ENCODE measurements at places on chromosomes 5 and 9.

GRCh38 chr5:174572591-174572990 lies 151.8 kb upstream of the MSX2 start:
- H3K36me3 ChIP-seq, result no peaks in the 10 kb centered on the region
- DNase-seq, result no peak
- no peak overlapping the region for H3K4me3 ChIP-seq

DNA sequence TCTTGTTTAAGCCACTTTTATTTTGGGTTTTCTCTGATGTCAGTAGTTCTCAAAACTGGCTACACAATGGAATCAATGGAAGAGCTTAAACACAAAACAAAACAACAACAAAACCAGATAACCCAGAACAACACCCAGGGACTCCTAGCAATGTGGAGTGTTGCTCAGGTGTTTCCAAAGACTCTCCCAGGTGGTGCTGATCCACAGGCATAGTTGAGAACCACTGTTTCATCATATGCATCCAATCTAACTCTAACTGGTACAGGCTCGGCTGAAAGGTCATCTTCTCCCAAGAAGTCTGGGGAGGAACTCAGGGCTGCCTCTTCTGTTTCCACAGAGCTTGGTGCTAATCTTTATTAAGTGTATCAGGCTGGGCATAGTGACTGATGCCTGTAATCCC lies 5.4 kb upstream of the ALDH1B1 start:
- H3K27me3 ChIP-seq, result no peaks in the 10 kb centered on the region
- H3K36me3 ChIP-seq, result no peaks in the 10 kb centered on the region
- DNase-seq, result no peak
- H3K27ac ChIP-seq, result no peak overlapping the region
- no peak overlapping the region for H3K4me3 ChIP-seq

DNA sequence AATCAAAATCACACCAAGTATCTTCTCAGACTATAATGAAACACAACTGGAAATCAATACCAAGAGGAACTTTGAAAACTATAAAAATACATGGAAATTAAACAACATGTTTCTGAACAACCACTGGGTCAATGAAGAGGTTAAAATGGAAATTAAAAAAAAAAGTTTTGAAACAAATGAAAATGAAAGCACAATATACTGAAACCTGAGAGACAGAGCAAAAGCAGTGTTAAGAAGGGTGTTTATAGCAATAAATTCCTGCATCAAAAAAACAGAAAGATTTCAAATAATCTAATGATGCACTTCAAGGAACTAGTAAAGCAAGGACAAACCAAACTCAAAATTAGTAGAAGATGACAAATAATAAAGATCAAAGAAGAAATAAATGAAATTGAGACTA lies 92.0 kb downstream of the TMEM232 start:
- no peak overlapping the region for H3K27ac ChIP-seq
- H3K4me3 ChIP-seq, result no peak overlapping the region
- no peak for DNase-seq
- no peaks in the 10 kb centered on the region for H3K36me3 ChIP-seq
- H3K4me1 ChIP-seq, result no peaks in the 10 kb centered on the region

GRCh38 chr5:80958616-80959015 lies 1.5 kb upstream of the RASGRF2 start:
- no peak overlapping the region for H3K27ac ChIP-seq
- no peaks in the 10 kb centered on the region for H3K36me3 ChIP-seq
- peaks cover 4% of the 10 kb centered on the region for H3K4me1 ChIP-seq
- no peaks in the 10 kb centered on the region for H3K27me3 ChIP-seq

DNA sequence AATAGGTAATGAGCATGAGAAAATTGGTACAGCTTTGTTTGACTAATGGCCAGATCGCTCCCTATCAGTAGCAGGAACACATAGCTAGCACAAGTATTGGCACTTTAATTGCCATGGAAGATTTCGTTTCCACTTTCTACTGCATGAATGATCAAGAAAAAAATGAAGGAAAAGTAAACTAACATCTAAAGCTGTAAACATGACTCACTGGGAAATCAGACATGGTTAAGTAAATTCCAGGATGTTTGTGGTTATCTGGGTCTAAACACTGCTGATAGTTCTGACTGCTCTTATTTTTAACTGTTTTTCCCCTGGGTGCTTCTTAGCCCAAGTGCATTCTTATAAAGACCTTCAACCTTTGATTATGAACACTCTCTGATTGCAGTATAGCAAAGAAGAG lies 388.9 kb downstream of the NR2F1-AS1 start:
- H3K36me3 ChIP-seq, result no peaks in the 10 kb centered on the region
- no peak for DNase-seq
- no peak overlapping the region for H3K27ac ChIP-seq
- no peaks in the 10 kb centered on the region for H3K4me1 ChIP-seq
- H3K27me3 ChIP-seq, result no peaks in the 10 kb centered on the region

DNA sequence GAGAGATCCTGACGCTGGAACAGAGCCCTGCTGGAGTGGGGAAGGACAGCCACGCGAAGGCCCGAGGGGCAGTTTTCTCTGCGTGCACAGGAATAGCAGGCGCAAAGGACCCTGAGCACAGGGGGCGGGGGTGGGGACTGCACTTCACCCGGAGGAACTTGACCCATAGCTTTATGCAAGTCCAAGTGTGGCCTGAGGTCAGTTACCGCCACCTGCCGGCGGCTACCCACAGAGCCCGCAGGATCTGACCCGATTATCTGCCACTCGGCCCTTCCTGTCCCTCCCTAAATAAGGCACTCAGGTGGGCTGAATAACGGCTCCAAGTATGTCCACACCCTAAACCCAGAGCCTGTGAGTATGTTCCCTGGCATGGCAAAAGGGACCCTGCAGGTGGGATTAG lies 65.4 kb upstream of the FCN1 start:
- no peak for DNase-seq
- H3K27ac ChIP-seq, result no peak overlapping the region
- no peaks in the 10 kb centered on the region for H3K36me3 ChIP-seq

GRCh38 chr5:14265570-14265969 lies 122.4 kb downstream of the TRIO start:
- H3K27me3 ChIP-seq, result peaks cover 8% of the 10 kb centered on the region
- no peak overlapping the region for H3K27ac ChIP-seq
- no peaks in the 10 kb centered on the region for H3K4me1 ChIP-seq
- H3K36me3 ChIP-seq, result no peaks in the 10 kb centered on the region
- no peak for DNase-seq

DNA sequence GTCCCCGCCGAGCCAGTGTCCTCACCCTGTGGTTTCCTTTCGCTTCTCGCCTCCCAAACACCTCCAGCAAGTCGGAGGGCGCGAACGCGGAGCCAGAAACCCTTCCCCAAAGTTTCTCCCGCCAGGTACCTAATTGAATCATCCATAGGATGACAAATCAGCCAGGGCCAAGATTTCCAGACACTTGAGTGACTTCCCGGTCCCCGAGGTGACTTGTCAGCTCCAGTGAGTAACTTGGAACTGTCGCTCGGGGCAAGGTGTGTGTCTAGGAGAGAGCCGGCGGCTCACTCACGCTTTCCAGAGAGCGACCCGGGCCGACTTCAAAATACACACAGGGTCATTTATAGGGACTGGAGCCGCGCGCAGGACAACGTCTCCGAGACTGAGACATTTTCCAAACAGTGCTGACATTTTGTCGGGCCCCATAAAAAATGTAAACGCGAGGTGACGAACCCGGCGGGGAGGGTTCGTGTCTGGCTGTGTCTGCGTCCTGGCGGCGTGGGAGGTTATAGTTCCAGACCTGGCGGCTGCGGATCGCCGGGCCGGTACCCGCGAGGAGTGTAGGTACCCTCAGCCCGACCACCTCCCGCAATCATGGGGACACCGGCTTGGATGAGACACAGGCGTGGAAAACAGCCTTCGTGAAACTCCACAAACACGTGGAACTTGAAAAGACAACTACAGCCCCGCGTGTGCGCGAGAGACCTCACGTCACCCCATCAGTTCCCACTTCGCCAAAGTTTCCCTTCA lies 1.4 kb downstream of the GLIS3 start:
- H3K4me1 ChIP-seq, result peaks cover 9% of the 10 kb centered on the region
- no peaks in the 10 kb centered on the region for H3K36me3 ChIP-seq
- no peak overlapping the region for H3K27ac ChIP-seq
- H3K27me3 ChIP-seq, result peaks cover 7% of the 10 kb centered on the region
- no peak for DNase-seq

- no peak overlapping the region for H3K27ac ChIP-seq
- no peak overlapping the region for H3K4me3 ChIP-seq
- H3K27me3 ChIP-seq, result no peaks in the 10 kb centered on the region
- no peaks in the 10 kb centered on the region for H3K4me1 ChIP-seq
- H3K36me3 ChIP-seq, result no peaks in the 10 kb centered on the region
- no peak for DNase-seq
Measured at GRCh38 chr9:36450110-36450732, 50.2 kb upstream of the RNF38 start.

All from effector memory CD4-positive, alpha-beta T cell (primary cell).